ENCODE measurements at places on chromosomes 13 and 19.
A peak's percentile ranks its signal among the peaks of the same experiment; 100 is the strongest.

GRCh38 chr19:16036941-16037340 is 39.4 kb upstream of the TPM4 start:
- DNase-seq = no peak

- DNase-seq = no peak
Observed at GRCh38 chr13:42086582-42086981, 38.1 kb downstream of the DGKH start.

DNA sequence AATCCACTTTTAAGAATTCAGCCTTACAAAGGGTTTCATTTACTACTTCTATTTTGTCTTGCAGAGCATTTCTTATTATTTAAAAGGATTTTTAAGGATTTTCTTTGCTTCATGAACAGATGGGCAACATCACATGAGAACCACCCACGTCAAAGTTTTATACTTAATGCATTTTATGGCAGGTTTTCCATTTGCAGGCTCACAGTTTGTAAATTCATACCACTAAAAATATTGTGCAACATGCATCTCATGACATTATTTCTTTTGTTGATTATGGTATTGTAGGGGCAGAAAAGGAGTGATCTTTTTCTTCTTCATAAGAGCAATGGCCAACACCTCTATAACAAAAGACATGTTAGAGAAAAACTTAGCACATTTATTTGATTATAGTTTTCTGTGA is 554.0 kb upstream of the SPRY2 start:
- no peak for DNase-seq

- DNase-seq = no peak
Observed at GRCh38 chr13:109301726-109302125, 484.7 kb downstream of the IRS2 start.

GRCh38 chr13:34779171-34779570 is 162.9 kb upstream of the NBEA start:
- no peak for DNase-seq

- no peak for DNase-seq
Observed at GRCh38 chr13:109394311-109394988, 391.9 kb downstream of the IRS2 start.

DNA sequence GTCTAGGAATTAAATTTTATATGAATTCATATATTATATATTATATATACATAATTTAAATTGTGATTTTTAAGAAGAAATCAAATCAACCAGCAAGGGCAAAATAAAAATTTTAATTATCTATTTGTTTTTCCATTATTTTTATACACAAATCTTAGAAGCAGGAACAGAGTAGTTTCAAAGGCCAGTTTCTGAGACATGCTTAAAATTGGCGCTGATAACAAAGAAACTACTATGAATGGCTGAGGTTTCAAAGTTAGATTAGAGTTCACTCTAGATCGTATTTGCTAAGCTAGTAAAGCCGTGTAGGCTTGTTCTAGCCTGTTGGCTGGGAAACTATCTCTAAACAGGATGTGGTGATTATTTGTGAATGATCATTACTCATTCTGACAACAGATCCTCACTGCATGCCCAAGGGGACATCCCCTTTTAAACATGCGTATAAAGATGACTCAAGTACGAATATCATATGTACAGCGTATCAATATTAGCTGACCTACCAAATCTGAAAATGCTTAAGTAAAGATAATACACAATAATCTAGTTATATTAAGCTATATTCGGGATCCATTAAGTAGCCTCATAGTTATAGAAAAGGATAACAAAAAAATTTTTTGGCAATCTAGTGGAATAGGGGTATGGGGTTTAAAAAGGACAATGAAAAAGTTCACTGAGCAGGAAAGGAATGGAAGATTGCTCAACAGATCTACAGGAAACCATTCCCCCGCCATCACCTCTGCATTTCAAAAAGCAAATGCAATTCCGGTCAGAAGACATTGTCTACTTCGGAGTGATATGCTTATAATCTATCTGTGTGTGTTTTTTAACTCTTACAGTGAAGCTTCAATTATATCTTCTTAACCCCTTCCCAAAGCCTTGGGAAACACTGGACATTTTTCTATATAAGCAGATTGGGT is 150.1 kb downstream of the SHISA2 start:
- DNase-seq = no peak

- no peak for DNase-seq
Observed at GRCh38 chr13:71522941-71523526, 344.0 kb downstream of the DACH1 start.

- DNase-seq = no peak
Observed at GRCh38 chr13:48985756-48986155, 10.0 kb downstream of the FNDC3A start.

- no peak for DNase-seq
Observed at GRCh38 chr19:6225232-6225865, 54.4 kb downstream of the MLLT1 start.

- DNase-seq = no peak
Observed at GRCh38 chr19:35438096-35438495, 10.0 kb upstream of the FFAR2 start.

- no peak for DNase-seq
Observed at GRCh38 chr19:30932854-30933253, 416.4 kb downstream of the TSHZ3 start.

- peak; percentile 89 for DNase-seq
Observed at GRCh38 chr19:38658462-38659306, 11.2 kb downstream of the ACTN4 start.

DNA sequence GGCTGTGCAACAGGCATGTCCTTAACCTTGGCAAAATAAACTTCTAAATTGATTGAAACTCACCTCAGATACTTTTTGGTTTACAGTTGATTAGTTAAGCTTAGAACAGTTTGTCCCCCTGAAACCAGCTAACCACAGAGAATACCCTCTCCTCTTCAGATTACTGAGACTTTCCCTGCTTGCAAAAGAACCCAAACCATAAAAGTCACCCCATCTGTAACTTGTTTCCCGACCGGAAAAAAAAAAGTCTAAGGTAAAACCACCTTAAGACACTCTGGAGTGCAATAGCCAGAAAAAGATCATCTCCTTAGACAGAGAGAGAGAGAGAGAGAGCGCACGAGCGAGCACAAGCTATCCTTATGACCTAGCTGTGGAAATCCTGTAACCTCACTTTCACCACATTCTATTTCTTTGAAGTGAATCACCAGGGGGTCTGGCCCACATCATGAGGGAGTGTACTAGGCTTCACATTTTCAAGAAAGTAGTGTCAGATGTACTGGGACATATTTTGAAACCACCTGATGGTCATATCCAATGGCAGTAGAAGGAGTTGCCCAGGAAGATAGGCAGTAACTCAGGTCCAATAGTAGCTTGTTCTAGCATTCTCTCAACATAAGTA is 11.1 kb upstream of the GTF2F2 start:
- no peak for DNase-seq

DNA sequence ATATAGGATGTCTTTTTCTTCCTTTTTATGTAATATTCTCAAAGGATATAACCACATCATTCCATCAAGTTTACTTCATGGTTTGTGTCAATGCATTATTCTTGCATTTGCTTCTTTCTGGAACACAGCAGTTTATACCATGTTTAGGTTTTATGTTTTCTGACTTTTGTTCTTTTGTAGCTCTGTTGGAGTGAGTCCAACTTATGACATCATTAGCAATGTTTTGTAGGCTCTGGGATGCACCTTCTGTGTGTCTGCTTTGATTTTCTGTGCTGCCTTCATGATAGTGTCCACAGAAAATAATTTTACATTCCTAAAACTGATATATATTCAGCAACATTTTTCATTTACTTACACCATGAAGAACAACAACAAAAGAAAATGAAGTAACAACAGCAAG is 68.9 kb downstream of the SHISA2 start:
- DNase-seq = peak; percentile 39
